ENCODE measurements at places on chromosomes 16 and 17. TPM values are rescaled to one million over a fixed set of nuclear protein-coding genes. Genes with fewer than 3 reads are reported as not detected.
A peak's percentile ranks its signal among the peaks of the same experiment; 100 is the strongest.

ARL5C gene
- not detected for total RNA-seq

- peak overlapping the region; percentile 13 for H3K27ac ChIP-seq
- H3K36me3 ChIP-seq, result no peaks in the 10 kb centered on the region
- H3K4me1 ChIP-seq, result peaks cover 34% of the 10 kb centered on the region
- H3K27me3 ChIP-seq, result no peaks in the 10 kb centered on the region
- DNase-seq, result no peak
- H3K4me3 ChIP-seq, result no peak overlapping the region
Observed at GRCh38 chr17:27466743-27467375, 10.6 kb downstream of the KSR1 start.

GRCh38 chr17:39739885-39740356, 2.2 kb downstream of the GRB7 start:
- H3K36me3 ChIP-seq, result no peaks in the 10 kb centered on the region
- peak overlapping the region; percentile 34 for H3K4me3 ChIP-seq
- DNase-seq, result no peak
- H3K4me1 ChIP-seq, result peaks cover 43% of the 10 kb centered on the region

GRCh38 chr17:49437696-49438435, 23.2 kb upstream of the PHB1 start:
- no peak overlapping the region for H3K27ac ChIP-seq
- DNase-seq, result no peak
- no peak overlapping the region for H3K4me3 ChIP-seq
- no peaks in the 10 kb centered on the region for H3K27me3 ChIP-seq
- H3K4me1 ChIP-seq, result no peaks in the 10 kb centered on the region
- H3K36me3 ChIP-seq, result no peaks in the 10 kb centered on the region

GRCh38 chr17:39777534-39778365, 40.0 kb downstream of the GRB7 start:
- H3K4me1 ChIP-seq, result peaks cover 33% of the 10 kb centered on the region
- H3K27ac ChIP-seq, result peak overlapping the region; percentile 88
- no peaks in the 10 kb centered on the region for H3K27me3 ChIP-seq
- no peaks in the 10 kb centered on the region for H3K36me3 ChIP-seq
- peak overlapping the region; percentile 35 for H3K4me3 ChIP-seq

DNA sequence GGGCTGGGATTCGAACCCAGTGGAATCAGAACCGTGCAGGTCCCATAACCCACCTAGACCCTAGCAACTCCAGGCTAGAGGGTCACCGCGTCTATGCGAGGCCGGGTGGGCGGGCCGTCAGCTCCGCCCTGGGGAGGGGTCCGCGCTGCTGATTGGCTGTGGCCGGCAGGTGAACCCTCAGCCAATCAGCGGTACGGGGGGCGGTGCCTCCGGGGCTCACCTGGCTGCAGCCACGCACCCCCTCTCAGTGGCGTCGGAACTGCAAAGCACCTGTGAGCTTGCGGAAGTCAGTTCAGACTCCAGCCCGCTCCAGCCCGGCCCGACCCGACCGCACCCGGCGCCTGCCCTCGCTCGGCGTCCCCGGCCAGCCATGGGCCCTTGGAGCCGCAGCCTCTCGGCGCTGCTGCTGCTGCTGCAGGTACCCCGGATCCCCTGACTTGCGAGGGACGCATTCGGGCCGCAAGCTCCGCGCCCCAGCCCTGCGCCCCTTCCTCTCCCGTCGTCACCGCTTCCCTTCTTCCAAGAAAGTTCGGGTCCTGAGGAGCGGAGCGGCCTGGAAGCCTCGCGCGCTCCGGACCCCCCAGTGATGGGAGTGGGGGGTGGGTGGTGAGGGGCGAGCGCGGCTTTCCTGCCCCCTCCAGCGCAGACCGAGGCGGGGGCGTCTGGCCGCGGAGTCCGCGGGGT, at the start of gene CDH1:
CDH1 (plus strand) TSS at position 247 of the 684 bp plus-strand sequence; CDS start at position 371, 124 bp downstream.
- no peaks in the 10 kb centered on the region for H3K36me3 ChIP-seq
- peaks cover 53% of the 10 kb centered on the region for H3K27me3 ChIP-seq
- no peak within 1 kb of the TSS for H3K27ac ChIP-seq
- peaks cover 36% of the 10 kb centered on the region for H3K4me1 ChIP-seq
- peak within 1 kb of the TSS; percentile 36 for H3K4me3 ChIP-seq

GRCh38 chr16:77374384-77374783, 60.5 kb downstream of the ADAMTS18 start:
- DNase-seq, result no peak
- H3K36me3 ChIP-seq, result no peaks in the 10 kb centered on the region
- H3K4me1 ChIP-seq, result no peaks in the 10 kb centered on the region
- H3K4me3 ChIP-seq, result no peak overlapping the region
- H3K27ac ChIP-seq, result no peak overlapping the region
- no peaks in the 10 kb centered on the region for H3K27me3 ChIP-seq

GRCh38 chr16:77211880-77212740, 12.9 kb downstream of the SYCE1L start:
- H3K27me3 ChIP-seq, result no peaks in the 10 kb centered on the region
- DNase-seq, result peak; percentile 93

GRCh38 chr16:53261276-53261675, 173.0 kb upstream of the RBL2 start:
- no peak overlapping the region for H3K4me3 ChIP-seq
- H3K27ac ChIP-seq, result no peak overlapping the region
- peaks cover 100% of the 10 kb centered on the region for H3K36me3 ChIP-seq
- H3K27me3 ChIP-seq, result no peaks in the 10 kb centered on the region
- no peak for DNase-seq
- H3K4me1 ChIP-seq, result no peaks in the 10 kb centered on the region
